Cortex of kidney (tissue), 1 donor: ENCODE measurements at places on chromosomes 6 and 20.

DNA sequence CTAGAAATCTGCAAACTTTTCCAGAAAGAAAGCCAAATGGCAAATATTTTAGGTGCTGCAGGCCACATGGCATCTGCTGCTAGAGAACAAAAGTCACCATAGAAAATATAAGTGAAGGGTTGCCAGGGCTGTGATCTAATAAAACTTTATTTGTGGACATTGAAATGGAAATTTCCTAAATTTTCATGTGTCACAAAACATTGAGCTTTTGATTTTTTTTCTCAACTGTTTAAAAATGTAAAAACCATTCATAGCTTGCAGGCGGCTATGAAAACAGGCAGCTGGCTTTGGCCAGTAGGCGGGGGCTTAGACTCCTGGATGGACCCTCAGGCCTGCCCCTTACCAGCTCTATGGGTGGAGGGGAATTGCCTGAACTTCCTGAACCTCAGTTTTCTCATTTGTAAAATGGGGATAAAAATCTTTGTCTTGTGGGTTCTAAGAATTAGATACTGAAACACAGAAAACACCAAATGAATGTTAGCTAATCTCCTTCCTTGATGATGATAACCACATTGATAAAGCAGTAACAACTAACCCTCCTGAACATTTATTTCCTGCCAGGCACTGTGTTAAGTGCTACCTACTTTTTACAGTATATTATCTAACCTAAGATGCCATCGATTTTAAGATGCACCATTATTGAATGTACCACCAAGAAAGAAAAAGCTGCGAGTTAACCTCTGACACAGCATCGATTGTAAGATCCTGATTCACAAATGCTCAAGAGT, 85.5 kb downstream of the SLC22A23 start:
- no peak for DNase-seq

- no peak for DNase-seq
Observed at GRCh38 chr6:40293460-40294185, 293.5 kb downstream of the LRFN2 start.

DNA sequence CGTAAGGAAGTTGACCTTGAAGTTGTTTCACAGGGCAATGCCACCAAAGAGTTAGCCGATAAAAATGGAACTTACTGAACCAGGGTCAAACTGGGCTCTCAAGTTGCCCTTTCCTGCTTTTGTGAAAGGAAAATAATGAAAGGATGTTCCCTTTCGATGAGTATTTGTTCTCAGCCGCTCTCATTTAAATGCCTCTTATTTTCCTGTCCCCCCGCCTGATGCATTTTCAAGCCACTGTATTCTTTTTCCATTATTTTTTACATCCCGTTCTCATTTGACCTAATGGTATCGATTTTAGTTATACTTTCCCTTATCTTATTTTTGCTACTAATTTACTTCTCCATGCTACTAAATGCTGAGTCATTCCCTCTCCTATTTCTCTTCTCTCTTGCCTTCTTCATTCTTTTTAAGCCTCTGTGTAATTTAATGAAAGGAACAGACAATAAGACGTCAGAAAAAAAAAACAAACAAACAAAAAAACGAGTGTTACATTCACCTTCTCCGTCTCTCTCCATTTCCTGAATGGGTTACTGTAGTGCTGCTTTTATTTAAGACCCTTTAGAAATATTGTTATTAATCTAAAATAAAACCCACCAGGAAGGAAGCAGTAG, 655 bp upstream of the NDUFAF4 start:
- DNase-seq: no peak

GRCh38 chr6:100809346-100809745, 71.8 kb downstream of the ASCC3 start:
- DNase-seq: no peak

DNA sequence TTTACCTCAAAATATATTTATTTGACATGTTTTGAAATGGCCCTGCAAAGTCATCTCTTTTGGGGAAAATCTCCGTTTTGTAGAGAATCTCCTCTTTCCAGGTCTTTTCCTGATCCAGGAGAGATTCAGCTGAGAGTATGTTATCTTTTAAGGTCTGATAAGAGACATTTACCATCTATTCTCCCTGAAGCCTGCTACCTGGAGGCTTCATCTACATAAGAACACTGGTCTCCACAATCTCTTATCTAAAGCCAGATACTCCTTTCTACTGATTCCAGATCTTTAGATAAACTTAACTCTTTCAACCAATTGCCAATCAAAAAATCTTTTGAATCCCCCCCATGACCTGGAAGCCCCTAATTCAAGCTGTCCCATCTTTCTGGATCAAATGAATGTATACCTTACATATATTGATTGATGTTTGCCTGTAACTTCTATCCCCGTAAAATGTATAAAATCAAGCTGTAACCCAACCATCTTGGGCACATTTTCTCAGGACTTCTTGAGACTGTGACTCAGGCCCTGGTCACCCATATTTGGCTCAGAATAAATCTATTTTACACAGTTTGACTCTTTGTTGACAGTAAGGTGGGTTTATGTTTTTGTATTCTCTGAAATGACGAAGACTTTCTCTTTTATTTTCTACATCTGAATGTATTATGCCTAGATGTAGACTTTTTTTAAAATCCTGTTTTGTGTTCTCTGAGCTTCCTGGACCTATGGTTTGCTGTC, 95.5 kb downstream of the ECT2L start:
- no peak for DNase-seq

- DNase-seq: no peak
Observed at GRCh38 chr6:22917344-22917743, 348.0 kb downstream of the HDGFL1 start.

- DNase-seq: no peak
Observed at GRCh38 chr6:38504996-38505395, 134.7 kb downstream of the BTBD9 start.

DNA sequence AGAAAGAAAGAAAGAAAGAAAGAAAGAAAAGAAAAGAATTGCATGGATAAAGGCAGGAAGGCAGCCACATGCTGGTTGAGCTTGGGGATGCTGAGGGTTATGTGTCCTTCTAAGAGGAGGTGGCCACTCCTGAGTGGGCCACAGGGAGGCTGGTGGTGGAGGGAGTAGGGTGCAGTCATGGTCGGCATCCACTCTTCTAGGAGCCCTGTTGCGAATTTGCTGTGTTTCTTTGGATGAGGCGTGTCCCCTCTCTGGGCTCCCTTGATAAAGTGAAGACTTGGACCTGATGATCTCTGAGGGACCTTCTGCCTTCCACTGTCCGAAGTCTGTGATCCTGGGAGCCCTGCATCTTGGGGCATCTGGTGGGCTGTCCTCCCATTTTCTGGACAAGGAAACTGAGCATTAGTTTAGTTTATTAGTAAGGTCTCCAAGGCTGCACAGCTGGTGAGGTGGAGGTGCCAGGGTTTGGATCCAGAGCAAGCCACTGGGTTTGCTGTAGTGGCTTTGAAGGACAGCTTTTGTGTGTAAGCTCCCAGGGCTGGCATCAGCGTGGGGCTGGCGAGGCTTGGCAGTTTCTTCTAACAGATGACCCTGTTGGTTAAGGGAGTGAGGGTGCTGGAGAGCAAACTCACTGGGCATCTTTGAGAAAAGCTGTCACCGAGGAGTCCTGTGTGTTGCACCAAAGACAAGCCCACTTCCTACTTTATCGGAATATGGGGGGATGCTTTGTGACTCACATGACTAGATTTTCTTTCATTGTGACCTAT, 4.3 kb downstream of the DLGAP4 start:
- no peak for DNase-seq

DNA sequence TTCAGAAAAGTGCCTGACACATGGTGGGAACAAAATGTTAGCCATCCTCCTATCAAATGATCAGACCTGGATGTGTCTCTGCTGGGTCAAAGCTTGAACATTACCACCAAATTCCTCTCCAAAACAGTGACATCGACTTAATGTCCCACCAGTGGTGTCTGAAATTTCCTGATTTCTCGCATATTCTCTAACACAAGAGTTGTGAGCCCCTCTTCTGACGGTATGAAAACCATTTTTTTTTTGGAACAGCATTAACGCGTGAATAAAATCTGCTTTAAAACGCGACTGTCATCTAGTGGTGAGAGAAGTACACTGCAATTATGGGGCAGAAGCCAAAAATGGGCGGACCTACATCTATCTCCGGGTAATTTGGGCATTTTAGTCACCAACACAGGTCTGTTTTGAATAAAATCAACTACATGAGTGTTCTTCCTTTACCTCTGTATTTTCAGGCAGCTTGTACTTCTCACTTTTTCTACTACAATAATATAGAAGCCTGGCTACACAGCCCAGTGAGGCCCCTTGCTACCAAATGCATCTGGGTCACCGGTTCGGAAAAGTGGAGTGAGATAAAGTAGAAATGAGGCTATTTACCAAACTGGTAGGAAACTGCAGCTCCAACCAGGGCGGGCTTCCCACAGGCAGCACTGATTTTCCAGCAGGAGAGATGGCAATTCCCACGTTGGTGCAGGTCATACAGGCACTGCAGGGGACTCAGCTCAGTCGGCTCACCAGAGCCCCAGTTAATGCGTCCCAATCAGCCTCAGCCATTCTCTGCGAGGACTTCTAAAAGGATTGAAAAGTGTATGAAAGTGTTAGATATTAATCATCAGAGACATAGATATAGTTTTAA, 27.4 kb downstream of the MGME1 start:
- no peak for DNase-seq

DNA sequence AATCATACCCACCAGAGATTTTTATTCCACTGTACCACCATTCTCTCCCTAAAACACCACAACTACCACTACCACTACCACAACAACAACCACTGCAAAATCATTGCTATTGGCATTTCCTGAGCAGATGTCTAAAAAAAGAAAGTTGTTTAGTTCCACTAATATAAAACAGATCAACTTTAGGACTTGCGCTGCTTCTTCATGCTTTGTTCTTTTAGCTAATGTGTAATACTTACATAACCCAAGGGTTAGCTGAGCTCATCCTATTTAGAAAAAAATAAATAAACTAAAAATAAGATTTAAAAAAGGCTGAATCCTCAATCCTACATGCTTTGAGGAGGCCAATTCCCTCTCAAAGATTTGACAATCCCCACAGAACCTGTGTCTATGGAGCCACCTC, 11.4 kb downstream of the IYD start:
- DNase-seq: no peak

DNA sequence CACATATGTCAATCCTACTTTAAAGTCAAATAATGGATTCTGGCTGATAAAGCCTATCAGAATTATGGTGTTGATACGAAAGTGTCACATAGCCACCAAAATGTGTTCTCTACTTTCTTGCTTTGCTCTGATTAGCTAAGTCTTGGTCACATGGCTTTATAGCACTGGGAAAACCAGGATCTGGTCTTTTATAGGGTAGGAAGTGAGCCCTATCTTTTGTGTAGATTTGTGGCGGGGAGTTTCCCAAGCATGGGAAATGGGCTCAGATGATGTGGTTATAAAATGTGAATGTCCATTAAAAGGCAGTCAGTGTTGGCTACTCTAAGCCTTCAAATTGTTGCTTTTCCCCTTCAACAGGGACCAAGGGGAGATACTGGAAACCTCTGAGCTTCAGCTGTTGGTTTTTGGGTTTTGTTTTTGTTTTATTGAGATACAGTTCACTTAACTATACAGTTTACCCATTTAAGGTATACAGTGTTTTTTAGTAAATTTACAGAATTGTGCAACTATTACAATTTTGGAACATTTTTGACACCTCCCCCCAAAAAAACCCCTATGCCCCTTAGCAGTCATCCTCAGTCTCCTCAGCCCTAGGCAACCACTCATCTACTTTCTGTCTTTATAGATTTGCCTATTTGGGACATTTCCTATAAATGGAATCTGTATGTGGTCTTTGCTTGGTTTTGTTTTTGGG, 12.2 kb downstream of the RRP36 start:
- DNase-seq: no peak

- no peak for DNase-seq
Observed at GRCh38 chr20:32920066-32920465, 61.3 kb downstream of the EFCAB8 start.

DNA sequence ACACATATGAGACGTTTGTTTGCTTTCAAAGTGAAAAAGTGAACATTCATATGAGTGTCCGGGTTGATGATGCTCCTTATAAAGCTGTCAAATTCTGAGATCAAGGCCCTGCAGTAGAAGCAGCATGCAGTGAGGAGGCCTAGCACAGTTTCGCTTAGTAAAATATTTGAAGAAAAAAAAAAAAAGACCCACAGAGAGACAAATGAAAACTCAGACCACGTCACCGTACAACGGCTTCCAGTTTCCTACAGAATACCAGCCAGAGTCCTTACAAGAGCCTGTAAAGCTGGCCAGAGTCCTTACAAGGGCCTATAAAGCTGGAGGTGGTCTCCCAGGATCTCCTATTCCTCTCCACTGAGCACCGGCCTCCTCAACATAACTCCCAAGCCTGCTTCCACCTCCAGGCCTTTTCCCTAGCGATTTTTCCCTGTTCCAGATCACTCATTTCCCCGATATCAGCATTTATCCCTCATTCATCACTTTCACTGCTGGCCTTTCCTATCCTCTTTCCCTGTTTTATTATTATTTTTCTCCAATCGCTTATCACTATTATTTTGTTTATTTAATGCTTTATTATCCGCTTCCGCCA, 1.5 kb upstream of the HMGN4 start:
- no peak for DNase-seq

- DNase-seq: no peak
Observed at GRCh38 chr6:146336191-146336590, 207.4 kb upstream of the RAB32 start.

GRCh38 chr6:44727651-44728630, 340.4 kb downstream of the CDC5L start:
- no peak for DNase-seq
